ENCODE measurements at places on chromosomes 16 and 17. TPM values are rescaled to one million over a fixed set of nuclear protein-coding genes. Genes with fewer than 3 reads are reported as not detected.

The FOXC2 gene
- total RNA-seq = not detected

The CSH2 gene
- total RNA-seq = not detected

The OVCA2 gene
- total RNA-seq = 31.7 TPM

The GP1BA gene
- total RNA-seq = not detected

The KATNB1 gene
- total RNA-seq = 31.6 TPM

The ABCC12 gene
- not detected for total RNA-seq

The ZFP3 gene
- 1.8 TPM for total RNA-seq

The CLEC3A gene
- total RNA-seq = not detected

The CNGB1 gene
- total RNA-seq = not detected

The SYT17 gene
- not detected for total RNA-seq

The MT1H gene
- total RNA-seq = 0.70 TPM

DNA sequence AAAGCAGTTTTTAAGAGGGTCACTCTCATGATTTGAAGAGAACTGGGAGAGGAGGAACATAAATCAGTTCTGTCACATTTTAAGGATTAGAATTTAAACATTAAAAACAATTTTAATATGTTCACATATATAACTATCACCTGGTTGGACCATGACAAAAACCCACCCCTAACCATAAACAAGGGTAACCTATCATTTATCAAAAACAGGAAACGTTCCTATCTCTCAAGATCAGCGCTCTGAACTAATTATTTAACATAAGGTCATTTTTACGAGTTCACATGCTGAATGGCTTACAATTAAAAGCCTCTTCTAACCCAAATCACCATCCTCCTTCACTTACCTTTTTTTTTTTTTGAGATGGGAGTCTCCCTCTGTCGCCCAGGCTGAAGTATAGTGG, 45.0 kb downstream of the KANSL1 start:
- DNase-seq = no peak

DNA sequence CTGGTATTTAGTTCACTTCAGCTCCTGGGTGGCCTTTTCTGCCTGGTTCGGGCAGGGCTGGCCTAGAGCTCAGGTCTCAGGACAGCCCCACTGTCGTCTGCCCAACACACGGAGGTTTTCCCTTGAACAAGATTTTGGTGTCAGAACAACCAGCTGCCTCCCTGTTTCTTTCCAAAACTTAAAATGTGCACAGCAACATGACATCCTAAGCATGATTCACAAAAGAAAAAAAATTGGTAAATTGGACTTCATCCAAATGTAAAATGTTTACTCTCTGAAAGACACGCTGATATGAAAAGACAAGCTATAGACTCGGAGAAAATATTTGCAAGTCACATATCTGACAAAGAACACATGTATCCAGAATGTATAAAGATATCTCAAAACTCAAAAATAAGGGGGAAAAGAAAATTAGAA, 197.8 kb upstream of the CHMP6 start:
- DNase-seq = no peak

GRCh38 chr17:78653382-78653781, 76.2 kb upstream of the DNAH17 start:
- DNase-seq = no peak

GRCh38 chr16:9929313-9929712, 252.9 kb downstream of the GRIN2A start:
- no peak for DNase-seq

DNA sequence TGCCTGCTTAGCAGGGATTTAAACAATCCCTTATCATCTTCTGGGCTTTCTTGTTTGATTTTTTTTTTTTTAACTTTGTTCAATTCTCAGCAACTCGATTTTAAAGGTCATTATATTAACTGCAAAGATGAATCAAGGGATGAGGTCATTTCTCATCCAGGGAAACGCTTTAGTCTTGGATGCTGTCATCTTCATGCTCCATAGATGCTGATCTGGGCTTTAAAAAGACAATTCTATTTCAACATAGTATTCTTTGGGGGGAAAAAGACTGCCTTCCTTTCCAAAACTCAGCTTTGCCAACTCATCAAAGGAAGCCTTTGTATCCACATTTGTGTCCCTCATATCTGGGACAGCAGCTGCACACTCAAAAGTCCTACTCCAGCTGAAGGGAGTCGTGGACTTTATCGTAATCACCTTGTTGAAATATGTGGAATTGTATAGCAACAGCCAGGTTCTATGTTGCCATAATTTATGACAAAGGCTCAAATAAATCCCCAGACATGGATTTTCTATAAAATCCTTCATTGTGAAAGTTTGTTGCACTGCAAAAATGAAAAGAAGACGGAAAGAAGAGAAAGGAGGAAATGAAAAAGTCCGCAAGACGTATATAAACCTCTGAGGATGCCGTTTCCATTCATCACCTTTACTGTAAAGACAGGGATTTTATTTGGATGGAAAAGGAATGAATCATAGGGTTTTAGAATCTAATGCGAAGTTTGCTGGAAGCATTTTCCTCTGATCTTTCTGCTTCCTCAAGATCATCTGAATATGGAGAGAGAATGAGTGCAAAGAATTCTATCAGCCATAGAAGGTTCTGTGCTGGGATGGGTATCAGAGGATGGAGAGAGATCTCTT, 48.6 kb upstream of the XYLT1 start:
- no peak for DNase-seq

- DNase-seq = no peak
Observed at GRCh38 chr16:27506771-27507170, 42.9 kb downstream of the GTF3C1 start.

- no peak for DNase-seq
Observed at GRCh38 chr17:57363998-57364643, 107.8 kb downstream of the MSI2 start.

- DNase-seq = no peak
Observed at GRCh38 chr17:37212179-37212578, 163.6 kb upstream of the C17orf78 start.

DNA sequence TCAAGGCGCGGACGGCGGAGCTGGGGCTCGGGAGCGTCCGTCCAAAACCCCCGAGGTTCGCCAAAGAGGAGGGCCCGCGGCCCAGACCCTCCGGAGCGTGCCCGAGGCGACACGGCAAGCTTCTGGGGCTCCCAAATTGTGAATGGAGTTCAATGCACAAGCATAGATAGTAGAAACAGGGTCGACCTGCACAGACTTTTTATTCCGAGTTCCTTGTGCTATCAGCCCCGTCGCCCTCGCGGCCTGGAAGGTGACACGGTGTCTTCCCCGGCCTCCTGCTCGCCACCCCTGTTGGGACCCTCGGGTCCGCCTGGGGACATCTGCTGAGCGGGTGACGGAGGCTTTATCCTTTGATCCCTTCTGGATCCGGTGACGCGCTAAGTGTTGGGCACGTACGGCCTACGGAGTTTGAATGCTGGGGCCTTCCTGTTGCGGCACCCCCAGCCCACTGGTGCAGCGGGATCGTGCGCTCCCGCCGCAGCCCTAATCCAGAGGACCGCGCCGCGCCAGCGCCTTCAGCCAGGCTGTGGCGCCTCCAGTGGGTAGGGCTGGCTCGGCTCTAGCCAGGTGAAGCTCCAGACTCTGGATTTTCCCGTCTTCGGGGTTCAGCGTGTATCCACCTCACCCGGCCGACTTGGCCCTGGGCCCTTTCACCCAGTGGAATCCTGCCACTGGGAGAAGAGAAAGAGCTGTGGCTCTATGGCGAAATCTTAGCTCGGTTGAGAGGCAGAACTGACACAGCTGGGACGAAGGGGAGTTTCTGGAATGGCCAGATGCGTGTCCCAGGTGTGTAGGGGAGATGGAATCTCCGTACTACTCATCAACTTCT, 17.0 kb upstream of the NTN1 start:
- DNase-seq = no peak

DNA sequence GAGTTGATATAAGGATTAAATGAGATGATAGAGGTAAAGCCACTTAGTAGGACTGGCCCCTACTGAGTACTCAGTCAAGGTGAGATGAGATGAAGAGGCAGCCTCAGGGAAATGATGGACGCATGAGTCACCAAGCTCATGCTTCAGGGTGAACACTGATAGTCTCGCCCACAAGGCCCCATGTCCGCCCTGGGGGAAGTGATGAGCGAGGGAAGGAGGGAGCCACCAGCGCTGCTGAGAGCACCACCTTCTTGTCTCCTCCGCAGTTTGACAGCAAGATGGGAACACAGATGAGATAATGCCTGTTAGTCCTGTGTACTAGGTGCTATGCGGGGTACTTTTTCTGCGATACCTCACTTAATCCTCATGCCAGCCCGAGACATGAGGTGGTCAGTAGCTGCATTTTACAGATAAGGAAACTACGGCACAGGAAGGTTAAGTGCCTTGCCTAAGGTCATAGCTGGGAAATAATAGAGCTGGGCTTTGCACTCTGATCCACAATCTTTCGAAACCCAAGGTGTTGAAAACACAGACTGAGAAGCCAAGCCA, 383.0 kb downstream of the CPPED1 start:
- DNase-seq = no peak

DNA sequence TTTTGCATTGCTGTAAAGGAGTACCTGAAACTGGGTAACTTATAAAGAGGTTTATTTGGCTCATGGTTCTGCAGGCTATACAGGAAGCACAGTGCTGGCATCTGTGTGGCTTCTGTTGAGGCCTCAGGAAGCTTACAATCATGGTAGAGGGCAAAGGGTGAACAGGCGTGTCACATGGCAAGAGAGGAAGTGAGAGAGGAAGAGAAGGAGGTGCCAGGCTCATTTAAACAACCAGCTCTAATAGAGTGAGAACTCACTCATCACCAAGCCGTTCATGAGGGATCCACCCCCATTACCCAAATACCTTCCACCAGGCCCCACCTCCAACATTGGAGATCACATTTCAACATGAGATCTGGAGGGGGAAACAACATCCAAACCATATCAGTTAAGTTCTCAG, 16.4 kb upstream of the CLEC19A start:
- no peak for DNase-seq

- DNase-seq = no peak
Observed at GRCh38 chr17:72104863-72105234, 16.0 kb upstream of the SOX9 start.

DNA sequence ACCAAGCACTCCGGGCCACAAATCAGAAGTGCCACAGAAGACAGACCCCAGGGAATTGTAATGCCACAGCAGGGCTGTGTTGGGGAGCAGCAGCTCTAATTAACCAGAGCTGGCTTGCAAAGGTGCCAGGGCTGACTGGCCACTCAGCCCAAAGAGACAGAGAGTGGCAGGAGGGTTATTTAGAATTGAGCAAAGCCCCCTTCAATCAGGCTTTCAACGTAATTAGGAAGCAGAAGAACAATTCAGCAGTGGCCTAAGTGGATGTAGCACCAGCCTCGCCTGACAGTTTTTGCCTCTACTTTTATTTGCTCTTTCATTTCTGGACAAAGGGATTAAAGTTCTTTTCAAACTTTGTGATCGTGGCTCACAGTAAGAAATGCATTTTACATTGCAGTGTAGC, 278.3 kb upstream of the IRX3 start:
- no peak for DNase-seq

- DNase-seq = no peak
Observed at GRCh38 chr16:87028481-87029320, 288.5 kb downstream of the C16orf95 start.

DNA sequence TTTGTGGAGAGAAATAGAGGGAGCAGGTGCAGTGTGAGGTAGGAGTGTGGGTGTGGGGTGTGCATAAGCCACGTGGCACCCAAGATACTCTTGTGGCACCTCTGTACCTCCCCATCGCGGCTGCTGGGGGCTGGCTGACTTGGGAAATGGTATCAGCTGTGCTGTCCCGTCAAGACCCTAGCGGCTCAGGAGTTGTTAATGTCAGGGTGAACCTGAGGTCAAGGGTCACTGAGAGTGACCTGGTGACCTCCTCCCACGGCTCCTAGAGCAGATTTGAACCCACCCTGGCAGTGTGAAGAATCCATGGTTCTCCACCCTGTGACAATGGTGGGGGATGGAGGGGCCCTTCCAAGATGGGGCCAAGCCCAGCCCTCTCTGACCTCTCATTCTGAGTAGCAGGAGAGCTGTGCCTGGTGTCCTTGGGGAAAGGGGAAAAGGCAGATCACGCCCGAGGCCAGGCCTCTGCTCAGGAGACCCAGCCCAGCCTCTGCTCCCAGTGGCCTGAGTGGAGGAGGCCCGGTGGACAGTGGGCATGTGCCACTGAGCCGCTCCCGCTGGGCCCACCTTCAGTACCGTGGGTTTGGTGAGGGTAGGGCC, 3.0 kb upstream of the WFIKKN2 start:
- DNase-seq = no peak

GRCh38 chr16:68475071-68475470, 26.8 kb upstream of the SMPD3 start:
- DNase-seq = no peak

- DNase-seq = no peak
Observed at GRCh38 chr17:45451131-45451530, 18.5 kb upstream of the ARHGAP27 start.

- no peak for DNase-seq
Observed at GRCh38 chr16:66667944-66668343, 28.6 kb downstream of the CMTM4 start.

DNA sequence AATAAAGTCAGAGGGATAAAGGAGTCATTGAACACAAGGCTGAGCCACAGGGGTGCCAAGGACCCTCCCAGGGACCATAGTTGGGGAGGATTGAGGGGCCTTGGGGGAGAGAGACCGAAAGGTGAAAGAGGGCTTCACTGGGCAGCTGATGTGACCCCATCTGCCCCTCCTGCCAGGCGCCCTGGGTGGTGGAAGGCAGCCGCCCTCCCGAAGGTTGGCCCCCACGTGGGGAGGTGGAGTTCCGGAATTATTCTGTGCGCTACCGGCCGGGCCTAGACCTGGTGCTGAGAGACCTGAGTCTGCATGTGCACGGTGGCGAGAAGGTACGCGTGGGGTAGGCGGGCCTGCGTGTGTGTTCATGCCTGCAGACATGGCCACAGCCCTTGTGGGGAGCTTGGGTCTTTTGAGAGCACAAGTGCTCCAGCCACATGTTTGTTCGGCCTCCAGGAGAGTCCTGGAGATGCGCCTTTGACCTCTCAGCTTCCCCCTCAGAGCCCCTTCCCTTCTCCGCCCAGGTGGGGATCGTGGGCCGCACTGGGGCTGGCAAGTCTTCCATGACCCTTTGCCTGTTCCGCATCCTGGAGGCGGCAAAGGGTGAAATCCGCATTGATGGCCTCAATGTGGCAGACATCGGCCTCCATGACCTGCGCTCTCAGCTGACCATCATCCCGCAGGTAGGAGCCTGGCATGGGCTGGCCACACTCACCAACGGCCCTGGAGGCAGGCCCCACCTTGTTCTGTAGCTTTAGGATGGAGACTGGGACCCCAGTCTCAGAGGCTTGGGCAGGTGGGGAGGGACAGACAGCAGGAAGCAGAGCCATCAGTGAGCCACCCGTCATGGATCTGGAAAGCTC, 24.1 kb downstream of the ANKRD40 start:
- no peak for DNase-seq

DNA sequence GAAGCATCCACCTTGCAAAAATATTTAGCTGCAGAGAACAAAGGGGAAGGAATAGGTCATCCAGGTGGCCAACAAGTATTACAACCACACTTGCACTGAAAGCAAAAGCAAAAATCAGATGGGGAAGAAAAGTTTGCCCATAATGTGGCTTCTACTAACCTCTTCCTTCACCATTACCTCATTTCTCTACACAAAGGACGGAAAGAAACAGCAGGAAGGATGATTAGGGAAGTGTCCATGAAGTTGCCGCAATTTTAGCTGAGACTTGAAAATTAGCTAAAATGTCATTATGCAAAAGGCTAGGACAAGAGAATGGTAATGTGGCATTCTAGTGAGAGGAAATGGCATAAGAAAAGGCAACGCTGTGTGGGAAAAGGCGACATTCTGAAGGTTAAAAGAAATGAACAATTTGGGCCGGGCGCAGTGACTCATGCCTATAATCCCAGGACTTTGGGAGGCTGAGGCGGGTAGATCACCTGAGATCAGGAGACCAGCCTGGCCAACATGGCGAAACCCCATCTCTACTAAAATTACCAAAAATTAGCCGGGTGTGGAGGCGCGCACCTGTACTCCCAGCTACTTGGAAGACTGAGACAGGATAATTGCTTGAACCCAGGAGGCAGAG, 13.7 kb downstream of the KANSL1 start:
- no peak for DNase-seq
